NCI-H446 treated with DMSO at 0.1 percent for 48 hours (cell line): ENCODE measurements at places on chromosomes 13 and 19.
A peak's percentile ranks its signal among the peaks of the same experiment; 100 is the strongest.

GRCh38 chr13:47545201-47546024 lies 455.7 kb downstream of the SUCLA2 start:
- DNase-seq, result no peak

DNA sequence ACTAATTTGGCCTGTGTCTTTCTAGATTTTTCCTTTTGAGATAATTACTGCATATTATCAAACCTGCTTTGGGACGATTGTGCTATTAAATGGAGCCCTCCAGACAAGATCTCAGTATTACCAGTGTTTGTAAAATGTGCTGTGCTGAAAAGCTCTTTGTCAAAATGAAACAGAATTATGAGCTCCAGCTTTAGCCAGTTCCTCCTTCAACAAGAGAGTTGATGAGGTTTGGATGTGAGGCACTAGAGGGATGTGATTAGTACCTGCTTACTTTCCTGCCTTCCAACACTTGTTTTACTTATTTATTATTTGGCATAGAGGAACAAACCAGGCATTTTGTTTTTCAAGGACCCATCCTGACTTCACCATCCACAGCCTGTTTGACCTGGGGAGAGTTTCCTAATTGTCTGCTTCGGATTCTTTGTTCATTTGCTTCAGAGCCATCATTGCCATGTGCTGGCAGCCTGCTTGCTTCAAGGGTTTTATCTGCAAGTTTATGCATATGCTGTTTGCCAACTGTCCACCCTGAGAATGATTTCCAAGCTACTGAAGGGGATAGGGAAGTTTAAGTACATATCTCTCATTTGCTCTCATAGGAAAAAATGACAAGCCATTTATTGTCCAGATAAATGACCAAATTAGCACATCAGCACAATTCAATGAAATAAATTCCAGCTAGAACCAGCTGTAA lies 32.9 kb upstream of the CPB2 start:
- no peak for DNase-seq

GRCh38 chr13:104785952-104786351 lies 1719.7 kb upstream of the SLC10A2 start:
- no peak for DNase-seq

- no peak for DNase-seq
Measured at GRCh38 chr13:25840261-25840660, 211.6 kb downstream of the SHISA2 start.

DNA sequence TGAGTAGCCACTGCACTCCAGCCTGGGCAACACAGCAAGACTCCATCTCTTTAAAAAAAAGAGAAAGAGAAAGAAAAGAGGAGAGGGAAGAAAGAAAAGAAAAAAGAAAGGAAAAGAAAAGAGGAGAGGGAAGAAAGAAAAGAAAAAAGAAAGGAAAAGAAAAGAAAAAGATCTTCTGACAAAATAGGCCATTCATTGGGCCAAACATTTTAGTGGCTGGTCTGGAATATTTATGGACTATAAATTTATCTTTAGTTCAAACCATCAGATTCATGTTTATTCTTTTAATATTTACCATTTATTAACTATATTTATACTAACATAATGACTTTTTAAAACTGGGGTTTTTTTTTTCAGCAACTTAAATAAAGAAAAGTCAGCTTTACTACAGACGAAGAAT lies 85.6 kb upstream of the KLF5 start:
- DNase-seq, result no peak

DNA sequence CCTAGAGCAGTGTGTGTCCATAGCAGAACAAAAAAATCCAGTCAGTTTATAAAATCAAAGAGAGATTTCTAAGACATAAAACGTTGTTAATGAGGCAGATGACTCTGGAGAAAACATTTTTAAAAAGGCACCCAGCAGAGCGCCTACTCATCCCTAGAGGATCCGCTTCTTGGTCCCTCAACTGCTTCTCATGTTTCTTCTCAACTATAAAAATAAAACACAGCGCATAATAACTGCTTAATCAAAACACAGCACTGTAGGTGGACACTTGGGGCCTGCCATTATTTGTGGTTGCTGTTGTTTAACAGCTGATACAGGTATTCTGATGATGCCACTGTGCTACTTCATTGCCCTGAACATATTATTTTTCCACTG lies 347.9 kb downstream of the FGF9 start:
- no peak for DNase-seq

GRCh38 chr13:93108111-93108601 lies 118.5 kb upstream of the GPC6 start:
- DNase-seq, result peak; percentile 52

DNA sequence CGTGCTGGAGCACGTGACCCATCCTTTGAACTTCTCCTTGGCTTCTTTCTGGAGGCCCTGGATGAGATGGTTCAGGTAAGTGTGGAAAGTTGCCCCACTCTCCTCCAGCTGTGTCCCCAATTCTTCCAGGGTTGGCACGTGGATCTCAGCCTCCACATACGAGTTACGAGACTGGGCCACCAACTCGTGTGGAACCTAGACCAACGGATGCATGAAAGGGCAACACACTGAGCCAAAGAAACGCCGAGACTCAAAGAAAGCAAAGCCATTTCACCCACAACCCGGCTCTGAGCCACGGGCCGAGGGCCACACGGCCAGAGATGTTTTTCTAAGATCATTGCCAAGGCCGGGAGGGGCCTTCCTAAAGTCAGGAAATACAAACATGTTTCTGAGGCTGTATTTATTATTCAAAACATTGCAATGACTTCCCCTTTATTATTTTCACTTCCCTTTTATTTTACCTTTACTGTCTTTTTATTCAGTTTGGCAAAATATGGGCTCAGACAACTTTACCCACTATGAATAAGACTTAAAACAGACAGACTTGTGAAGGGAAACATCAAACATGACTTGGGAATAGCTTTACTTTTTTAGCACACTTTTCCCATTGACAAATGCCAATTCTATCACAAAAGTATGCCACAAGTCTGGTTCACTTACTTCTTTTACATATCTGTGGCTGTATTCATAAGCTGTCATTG lies 94.6 kb downstream of the KL start:
- no peak for DNase-seq

DNA sequence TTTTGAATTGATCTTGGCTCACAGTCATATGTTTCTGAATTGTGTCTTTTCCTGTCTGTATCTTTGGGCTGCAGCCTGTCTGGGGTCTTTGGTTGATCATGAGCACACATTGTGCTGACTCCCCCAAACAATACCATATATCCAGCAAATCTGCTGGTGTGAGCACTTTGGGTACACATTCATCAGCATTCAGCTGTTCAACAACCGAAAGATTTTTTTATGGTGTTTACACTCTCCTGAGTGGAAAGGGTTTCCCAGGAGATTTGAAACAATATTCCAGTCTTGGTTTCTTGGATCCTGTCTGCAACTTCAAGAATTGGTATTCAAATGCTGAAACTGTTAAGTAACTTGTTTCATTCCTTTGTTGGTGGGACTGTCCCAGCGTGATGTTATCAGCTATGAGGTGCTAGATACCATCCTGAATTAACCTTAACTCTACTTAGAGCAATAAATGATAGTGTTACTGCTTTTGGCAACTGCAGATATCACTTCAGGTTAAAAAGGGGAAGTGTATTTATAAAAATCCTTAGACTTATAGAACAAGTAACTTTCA lies 78.4 kb upstream of the DIAPH3 start:
- DNase-seq, result no peak

- no peak for DNase-seq
Measured at GRCh38 chr13:89324582-89324981, 1653.4 kb downstream of the SLITRK5 start.

- no peak for DNase-seq
Measured at GRCh38 chr19:53332484-53332883, 1.1 kb upstream of the ZNF845 start.

- DNase-seq, result no peak
Measured at GRCh38 chr19:32318884-32319520, 26.4 kb upstream of the ZNF507 start.

GRCh38 chr19:1291761-1292418 lies 6.2 kb downstream of the EFNA2 start:
- DNase-seq, result peak; percentile 36

DNA sequence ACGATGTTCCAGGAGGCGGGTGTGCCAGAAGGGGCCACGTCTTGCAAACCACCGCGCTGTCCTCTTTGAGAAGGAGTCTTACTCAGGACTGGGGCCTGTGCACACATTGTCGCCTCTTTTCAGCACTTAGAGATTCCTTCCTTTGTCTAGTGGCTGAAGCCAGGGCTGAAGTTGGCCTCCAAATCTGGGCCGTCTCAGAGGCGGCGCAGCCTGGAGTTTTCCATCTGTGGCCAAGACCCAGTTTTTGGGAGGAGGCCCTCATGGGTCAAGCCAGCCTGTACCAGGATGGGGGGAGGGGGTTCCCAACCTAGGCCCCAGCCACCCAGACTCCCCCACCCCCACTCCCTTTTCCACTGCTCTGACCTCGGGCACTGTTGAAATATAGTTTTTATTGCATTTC lies 11.8 kb downstream of the ANO8 start:
- no peak for DNase-seq

GRCh38 chr13:97313551-97314260 lies 91.6 kb downstream of the MBNL2 start:
- DNase-seq, result no peak

DNA sequence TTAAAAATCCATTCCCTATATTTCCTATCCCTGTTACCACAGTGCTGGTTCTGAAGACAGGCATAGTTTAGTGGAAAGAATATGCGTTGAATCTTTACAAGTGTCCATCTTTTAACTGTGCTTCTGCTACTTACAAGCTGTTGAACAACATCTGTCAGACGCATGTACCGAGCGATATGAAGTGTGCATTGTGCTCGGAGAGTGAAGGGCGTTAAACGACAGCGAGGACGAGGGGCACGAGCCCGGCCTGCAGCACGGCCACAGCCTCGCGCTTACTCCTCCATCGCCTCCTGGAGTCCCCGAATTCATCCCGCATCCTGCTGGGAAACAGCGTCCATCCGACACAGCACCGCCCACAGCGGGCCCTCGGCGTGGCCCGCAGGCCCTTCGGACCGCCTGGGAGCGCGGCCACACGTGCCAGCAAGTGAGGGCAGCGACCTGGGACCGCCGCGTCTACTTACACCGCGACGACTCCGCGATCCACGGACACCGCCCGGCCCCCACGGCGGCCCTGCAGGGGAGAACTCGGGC lies 514 bp downstream of the PCID2 start:
- DNase-seq, result no peak

DNA sequence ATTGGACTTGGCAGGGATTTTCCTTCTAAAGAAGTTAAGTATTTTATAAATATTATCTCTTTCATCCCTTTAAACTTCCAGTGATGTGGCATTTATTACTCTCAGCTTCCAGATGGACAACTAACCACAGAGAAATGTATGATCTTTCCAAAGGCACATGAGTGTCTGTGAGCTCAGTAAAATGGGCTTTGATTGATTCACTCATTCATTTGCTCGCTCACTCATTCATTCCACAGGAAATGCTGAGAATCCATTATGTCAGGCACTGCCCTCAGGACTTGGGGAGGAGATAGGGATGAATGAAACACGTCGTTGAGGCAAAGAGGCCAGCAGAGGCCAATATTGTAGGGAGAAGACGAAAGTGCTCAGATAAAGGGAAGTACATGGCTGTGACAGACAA lies 359.3 kb downstream of the EFNB2 start:
- no peak for DNase-seq

- no peak for DNase-seq
Measured at GRCh38 chr19:38713227-38713649, 31.0 kb downstream of the CAPN12 start.

GRCh38 chr13:65836066-65836465 lies 1394.1 kb downstream of the PCDH9 start:
- no peak for DNase-seq

DNA sequence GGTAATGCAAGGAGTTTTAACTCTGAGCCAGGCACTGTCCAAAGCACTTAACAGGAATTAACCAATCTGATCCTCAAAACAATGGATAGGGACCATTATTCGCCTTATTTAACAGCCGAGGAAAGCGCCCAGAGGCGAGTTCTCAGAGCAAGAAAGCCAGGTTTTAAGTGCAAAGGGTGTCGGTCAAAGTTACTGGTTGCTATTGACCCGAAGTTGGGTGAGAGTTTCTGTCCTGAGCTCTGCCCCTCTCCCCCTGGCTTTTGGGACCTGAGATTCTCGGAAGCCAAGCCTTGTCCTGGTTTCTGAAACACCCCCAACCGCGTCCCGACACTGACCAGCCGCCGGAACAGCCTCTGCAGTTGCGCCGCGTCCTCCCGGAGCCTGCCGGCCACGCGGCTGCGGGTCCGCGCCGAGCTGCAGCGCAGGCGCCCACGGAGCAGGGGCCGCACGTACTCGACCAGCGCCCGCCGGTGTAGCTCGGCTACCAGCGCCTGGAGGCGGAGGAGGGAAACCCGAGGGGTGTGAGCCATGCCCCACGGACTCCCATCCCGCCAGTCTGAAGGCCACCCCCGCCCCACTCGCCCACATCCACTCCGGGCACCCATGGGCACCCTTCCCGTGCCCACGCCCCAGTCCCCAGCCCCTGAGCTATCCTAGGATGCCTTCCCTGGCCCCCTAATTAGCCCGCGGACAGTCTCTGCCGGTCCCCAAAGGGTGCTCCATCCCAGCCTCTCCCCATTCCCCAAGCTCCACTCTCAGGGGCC lies 27.8 kb downstream of the EXOC3L2 start:
- DNase-seq, result no peak

DNA sequence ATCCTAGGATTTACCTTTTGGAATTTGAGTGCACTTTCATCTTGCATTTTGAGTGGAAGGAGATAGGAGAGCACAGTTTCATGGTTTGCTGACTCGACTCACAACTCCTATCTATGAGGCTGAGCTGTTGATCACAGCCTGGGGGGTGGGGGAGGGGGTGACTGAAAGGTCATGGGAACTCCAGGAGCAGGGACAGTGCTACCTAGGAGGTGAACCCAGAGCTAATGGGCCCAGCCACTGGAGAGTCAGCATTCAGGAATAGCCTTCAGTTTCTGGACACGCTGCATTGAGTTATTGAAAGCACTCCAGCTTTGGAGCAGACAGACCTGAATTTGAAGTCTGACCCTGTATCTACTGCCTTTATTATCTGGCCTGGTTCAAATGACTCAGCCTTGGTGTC lies 339.9 kb downstream of the SLC7A1 start:
- DNase-seq, result no peak

DNA sequence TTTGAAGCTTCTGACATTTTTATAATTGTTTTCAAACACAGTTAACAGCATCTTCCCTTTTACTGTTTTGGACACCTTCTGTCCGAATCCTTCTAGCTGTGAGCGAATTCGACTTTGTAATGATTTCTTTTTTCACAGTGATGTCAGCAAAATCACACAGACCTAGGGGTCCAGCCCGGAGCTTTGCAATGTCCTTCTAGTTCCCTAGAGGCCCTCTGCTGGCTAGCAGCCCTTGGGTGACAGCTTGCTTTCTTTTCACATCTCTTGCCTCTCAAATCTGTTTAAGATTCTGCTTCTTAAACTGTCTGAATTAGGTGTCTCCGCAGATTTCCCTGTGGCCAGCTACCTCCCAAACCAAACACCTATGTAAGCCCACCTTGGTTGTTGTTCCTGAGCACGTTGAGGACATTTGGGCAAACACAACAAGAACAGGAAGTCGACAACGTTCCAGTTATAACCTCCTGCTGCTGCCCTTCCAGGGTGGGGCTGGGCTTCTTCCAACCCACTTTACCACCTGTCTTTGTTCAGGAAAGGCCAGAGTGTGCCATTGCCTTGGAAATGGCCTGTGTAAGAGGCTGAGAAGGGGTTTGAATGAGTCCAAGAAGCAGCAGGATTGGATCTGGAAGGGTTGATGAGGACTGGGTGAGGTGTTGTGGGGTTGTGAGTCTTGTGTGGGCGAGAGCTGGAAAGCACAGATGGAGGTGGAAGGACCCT lies 123.1 kb downstream of the ATP8A2 start:
- no peak for DNase-seq

- no peak for DNase-seq
Measured at GRCh38 chr19:47122359-47123335, 8.0 kb upstream of the SAE1 start.

GRCh38 chr19:17404621-17405249 lies 695 bp downstream of the BST2 start:
- DNase-seq, result no peak
